ENCODE measurements at places on chromosomes 3 and 15.

GRCh38 chr3:60759439-60759838 is 491.8 kb downstream of the FHIT start:
- no peak for DNase-seq

DNA sequence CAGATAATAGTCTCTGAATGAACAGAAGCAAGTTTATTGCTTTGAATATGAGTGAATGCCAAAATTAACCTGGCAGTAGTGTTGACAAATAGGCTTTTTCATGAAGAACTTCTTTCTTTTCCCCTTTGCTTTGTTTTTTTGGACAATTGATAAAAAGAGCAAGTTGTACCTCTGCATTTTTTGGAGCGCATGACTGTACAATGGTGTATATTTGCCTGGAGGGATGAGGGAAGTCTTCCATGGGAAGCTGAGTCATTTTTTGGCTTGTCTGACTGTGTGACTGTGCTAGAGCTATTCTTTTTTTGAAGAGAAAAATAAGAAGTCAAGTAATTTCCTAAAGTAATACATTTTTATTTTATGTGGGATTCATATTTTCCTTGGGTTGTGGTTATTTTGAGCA is 186.9 kb downstream of the KLHL25 start:
- no peak for DNase-seq

DNA sequence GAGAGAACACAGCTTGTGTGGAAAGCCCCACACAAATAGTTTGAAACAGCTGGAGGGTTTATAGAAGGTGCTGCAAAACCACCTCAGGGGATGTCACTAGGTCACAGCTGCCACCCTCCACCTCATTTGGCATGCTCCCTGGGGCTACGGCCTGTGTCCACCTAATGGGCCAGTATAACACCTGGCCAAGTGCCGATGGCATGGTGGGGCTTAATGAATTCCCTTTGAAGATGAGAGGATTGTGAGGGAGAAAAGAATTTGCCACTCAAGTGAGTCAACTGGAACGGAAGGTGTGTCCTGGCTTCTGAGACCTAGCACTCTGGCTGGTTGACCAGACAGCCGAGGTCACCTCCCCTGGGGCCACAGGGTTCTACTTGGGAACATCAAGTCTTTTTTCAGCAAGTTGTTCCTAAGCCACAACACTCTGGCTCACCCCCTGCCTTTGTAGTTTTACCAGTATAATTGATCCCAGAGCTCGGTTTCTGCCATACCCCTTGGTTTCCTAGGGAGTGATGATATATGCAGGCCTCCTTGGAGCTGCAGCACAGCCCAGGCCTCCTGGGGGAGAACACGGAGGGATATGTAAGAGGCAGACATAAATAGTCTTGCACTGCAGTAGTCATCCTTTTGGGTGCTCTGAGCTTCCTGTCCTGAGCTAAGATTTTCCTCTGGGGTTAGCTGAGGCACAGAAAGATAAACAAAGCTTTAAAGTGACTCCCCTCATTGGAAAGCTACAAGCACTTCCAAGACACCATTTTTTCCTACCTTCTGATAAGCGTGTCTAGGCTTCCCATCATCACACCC is 178.2 kb upstream of the LPP start:
- peak; percentile 46 for DNase-seq

DNA sequence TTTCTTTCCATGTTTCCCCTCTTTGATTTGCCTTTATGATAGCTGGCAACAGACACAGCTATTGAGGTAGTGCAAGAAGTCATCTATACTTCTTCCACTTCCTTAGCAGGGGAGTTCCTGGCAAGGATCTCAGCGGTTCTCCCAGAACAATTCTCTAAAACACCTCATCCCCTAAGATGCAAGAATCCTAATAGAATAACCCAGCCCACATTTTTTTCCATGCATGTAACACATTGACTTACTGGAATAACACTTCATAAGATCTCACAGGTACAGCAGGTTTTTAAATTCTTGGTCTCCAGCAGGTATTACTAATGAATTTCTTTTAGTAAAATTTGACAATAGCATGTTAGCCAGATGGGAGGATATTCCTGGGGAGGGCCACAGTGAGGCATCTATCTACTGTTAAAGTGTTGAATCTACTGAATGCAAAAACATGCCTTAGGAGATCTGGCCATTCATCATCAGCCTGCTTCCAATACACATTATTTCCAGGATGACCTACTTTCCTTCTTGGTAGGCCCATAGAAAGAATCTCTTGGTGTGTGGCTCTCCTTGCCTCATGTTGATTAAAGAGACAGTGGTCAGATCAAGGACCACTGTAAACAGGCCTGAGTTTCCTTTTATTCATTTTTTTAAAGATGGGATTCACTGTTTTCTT is 78.5 kb downstream of the RAD18 start:
- DNase-seq: no peak

- no peak for DNase-seq
Observed at GRCh38 chr3:69929019-69929418, 70.5 kb upstream of the SAMMSON start.

DNA sequence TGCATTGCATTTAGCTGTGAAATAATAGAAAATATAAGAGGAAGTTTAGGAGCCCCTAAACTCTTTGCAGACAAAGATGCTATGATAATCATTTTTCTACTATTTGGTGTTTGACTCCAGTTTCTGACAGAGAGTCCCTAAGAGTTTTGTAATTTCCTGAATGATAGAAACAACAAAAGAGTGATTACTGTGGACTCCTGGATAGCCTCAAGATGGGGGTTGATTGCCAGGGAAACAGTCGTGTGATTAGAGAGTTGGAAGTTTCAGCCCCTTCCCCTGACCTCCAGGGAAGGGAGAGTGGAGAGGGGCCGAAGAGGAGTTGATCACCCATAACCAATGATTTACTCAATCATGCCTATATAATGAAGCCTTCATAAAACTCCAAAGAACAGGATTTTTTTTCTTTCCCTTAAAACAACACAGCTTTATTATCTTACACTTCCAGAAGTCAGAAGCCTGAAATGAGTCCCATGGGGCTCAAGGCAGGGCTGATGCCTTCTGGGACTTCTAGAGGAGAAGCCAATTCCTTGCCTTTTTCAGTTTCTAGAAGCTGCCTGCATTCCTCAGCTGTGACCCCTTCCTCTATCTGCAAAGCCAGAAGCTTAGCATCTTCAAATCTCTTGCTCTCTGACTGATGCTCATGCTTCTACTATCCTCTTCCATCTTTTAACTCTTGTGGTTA is 292.3 kb upstream of the ZPLD1 start:
- no peak for DNase-seq

DNA sequence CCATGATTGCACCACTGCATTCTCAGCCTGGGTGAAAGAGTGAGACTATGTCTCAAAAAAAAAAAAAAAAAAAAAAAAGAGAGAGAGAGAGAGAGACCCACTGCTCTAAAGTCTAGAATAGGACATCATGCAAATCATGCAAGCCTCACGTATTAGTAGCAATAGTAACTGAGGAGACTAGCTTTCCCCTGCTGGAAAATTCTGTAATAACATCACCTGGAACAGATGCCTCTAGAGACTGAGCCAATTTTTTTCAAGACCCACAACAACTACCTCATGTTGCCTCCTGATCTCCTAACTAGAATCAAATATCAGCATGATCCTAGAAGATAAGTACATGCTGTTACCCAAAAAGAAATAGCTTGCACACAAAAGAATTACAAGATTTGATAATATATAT is 461.9 kb downstream of the AGBL1 start:
- no peak for DNase-seq
